ENCODE measurements at places on chromosomes 3 and 15.

DNA sequence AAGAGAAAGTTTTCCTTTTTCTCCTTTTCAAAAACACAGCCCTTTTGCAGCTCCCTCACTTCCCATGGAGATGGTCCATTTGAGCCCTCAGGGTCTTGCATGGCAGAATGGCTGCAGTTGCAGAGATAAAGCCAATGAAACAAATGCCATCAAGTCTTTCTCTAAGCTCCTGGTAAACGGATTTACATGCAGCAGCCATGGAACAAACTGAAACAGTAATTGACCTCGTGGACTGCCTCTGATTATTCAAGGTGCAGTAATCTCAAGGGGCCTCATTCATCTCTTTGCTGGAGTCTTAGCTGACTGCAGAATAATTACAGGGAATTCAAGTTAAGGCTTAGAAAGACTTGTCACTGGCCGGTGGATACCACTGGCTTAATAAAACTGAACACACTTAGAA lies 125.1 kb downstream of the SQOR start:
- no peak for DNase-seq

- no peak for DNase-seq
Measured at GRCh38 chr3:90036939-90037469, 929.6 kb downstream of the EPHA3 start.

DNA sequence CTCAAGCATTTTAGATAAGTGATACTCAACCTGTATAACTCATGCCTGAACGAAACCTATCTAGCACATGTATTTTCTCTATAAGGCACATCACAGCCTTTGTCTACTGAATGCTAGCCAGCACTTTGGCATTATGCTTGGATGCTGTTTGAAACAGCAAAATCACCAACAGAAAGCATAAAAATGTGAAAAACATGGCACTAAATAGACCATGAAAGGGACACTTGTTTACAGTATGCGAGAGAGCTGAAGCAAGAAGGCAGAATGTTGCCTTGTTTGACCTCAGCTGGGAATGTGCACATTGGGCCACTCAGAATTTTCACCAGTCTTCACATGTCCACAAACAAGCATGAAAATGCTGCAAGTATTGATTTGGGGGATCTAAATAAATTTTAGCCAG lies 59.5 kb downstream of the MINDY2 start:
- DNase-seq = no peak

- DNase-seq = no peak
Measured at GRCh38 chr3:46019707-46020106, 7.6 kb downstream of the XCR1 start.

- no peak for DNase-seq
Measured at GRCh38 chr3:157248590-157249422, 88.9 kb upstream of the CCNL1 start.

GRCh38 chr3:107124885-107125284 lies 252.4 kb upstream of the CCDC54 start:
- DNase-seq = no peak

- DNase-seq = no peak
Measured at GRCh38 chr15:34266751-34267150, 41.9 kb downstream of the EMC4 start.

- DNase-seq = no peak
Measured at GRCh38 chr3:159322322-159322939, 520.6 kb downstream of the MFSD1 start.

DNA sequence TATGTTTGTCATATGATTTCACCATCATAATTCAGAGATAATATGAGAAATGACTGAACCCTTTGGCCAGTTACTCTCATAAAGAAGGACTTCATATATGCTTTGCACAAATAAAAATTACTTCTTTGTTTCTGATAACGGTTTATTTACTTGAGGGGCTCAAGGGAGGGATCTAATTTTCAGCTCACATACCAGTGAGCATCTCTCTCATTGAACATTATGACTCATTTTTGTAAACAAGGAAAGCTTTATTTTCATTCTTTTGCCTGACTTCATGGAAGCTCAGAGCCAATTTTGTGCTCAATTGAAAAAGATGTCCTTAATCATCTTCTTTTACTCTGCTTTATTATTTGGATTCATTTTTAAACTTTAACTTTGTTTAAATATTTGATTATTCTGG lies 5.8 kb downstream of the NLGN1 start:
- no peak for DNase-seq

Data from activated CD8-positive, alpha-beta memory T cell treated with anti-CD3 and anti-CD28 coated beads for 1 hour (primary cell).